NT2/D1 (cell line): ENCODE measurements at places on chromosomes 3 and 15.

DNA sequence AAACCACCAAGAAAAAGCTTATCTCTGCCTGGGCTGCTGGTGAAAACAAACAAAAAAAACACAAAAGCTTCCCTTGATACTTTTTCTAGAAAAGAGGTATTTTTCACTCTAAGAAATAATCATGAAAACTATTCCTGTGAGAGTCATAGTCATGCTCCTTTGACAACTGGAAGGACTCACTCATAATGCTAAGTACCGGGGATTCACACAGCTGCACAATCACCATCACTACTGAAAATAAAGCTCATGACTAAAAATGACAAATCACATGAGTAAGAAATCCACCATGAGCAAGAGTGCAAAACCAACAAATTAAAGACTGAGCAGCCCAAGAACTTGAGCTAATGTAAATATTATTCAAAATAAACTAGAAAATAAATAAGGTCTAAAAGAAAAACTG lies 10.6 kb upstream of the POU1F1 start:
- DNase-seq, result no peak

GRCh38 chr15:26620528-26621458 lies 152.1 kb downstream of the GABRB3 start:
- no peak for DNase-seq

GRCh38 chr3:120763601-120764000 lies 21.1 kb downstream of the GTF2E1 start:
- no peak for DNase-seq

DNA sequence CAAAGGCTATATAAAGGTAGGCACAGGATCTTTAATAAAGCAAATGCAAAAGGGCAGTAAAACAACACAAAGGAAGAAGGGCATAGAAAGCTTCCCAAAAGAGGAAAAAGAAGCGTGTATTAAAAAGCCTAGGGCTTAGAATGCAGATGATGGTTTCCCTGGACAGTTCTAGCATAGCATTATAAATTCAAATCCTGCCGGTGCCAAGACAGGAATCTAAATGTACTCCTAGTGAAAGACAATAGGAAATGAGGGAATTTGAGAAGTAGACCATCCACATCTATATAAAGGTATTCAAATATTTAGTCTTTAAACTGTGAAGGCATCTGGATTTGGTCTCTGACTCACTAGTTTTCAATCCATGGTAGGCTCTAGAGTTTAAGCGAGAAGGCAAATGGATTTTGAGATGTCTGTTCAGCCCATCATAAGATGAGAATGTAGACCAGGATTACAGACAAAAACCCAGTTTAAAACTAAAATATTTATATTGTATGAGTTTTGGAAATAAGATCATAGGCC lies 431.8 kb downstream of the TBL1XR1 start:
- no peak for DNase-seq

DNA sequence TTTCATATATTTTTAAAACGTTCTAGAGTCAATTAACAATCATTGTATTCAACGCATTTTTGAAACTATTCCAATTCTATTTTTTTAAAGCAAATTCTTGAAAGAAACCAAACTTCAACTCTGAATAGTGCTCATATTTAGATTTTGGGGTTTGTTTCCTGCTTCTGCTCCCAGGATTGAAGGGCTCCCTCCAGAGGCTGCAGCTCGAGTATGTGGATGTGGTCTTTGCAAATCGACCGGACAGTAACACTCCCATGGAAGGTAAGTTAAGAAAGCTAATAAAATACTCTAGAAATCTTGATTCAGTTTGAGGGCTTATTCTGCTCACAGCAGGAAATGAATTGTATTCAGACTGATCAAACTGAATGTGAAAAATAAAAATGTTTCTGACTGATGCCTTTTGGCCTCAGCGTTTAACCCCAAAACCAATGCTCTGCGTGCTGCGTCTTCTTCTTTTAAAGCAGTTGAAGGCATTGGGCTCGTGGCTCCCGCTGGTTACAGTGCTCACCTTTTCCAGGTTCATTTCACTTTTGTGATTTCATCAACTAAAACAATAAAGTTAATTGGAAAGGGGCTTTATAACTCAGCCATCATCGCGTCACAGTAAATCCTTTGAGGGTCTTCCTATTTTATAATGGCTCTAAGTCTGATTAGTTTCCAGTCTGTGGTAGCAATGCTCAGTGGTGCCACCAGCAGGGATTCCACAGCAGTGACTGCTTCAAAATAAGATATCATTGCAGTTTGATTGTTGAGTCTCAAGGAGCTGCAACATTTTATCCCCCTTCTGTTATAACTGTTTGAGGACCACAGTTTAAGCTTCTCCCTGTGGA lies 80.1 kb downstream of the SSR3 start:
- no peak for DNase-seq

GRCh38 chr3:126835472-126836219 lies 131.6 kb downstream of the CHCHD6 start:
- no peak for DNase-seq

- no peak for DNase-seq
Observed at GRCh38 chr3:150594150-150594549, 9.0 kb upstream of the SELENOT start.

- DNase-seq, result no peak
Observed at GRCh38 chr15:57228395-57228794, 147.9 kb upstream of the CGNL1 start.

GRCh38 chr3:158430448-158430847 lies 140.5 kb upstream of the MLF1 start:
- no peak for DNase-seq

DNA sequence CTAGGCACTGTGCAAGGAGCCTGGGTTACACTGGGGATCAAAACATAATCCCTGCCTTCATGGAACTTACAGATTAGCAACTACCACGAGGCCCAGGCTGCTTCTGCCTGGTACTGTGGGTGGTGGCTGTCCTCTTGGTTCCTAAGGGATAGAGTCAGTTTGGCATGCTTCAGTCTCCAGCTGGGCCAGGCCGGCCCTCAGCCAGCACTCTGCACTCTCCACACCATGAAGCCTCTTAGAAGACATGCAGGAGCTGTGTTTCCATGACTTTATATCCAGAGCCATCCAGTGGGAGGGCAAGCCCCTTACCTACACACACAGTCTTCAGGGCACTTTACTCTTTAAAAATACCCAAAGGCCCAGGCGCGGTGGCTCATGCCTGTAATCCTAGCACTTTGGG lies 54.4 kb downstream of the ATP1B3 start:
- DNase-seq, result no peak

DNA sequence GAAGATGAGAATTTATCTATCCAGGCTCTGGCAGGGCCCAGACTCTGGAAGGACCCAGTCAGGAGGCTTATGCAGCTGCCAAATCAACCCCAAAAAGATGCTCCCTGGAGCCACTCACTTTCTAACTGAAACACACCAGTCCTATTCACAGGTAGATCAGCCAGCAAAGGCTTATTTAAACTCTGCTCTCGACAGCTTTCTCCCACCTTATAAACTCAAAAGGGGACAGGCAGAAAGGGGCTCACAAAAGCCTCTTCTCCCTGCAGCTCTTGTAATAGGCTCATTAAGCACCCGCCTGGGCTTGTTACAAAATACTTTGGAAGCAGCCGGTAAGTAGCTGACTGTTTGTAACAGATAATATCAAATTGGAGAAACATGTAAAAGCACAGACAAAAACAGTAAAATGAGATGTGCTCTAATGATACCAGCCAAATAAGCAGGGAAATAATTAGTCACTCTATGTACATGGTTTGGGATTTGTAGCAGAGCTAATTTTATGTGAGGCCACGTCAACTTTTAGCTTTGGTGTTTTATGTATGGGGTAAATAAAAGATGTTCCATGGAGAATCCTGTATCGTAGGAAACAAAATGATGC lies 213.8 kb downstream of the NR2F2 start:
- no peak for DNase-seq

DNA sequence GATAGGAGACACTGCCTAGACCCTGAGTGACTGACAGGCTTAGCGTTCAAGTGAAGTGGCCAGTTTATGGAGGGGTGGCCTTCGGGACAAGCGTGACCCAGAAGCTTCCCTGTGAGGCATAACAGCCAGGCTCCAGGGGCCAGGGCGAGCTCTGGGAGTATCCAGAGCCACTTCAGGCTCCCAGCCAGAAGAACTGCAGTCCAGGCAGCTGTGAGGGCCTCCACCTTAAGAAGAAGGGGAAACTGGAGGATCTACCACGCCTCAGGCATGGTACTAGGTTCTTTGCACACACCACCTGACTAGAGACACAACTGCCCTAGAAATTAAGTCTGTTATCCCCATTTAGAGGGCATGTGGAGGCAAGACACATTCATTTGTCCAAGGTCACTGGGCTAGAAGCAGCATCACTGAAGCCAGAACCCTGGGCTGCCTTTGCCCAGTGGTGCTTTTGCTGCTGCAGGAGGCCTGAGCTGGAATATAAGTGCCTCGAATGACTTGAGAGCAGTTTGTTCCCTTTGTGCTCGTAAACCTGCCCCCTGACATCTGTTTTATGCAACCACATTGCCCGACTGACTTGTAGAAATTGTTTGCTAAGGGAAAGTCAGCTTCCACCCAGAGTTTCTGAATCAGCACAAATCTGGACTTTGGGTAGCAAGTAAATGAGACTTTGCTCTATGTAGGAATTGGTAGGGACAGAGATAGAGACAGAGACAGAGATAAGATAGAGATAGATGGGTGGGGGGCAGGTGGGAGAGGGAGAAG lies 23.3 kb downstream of the RASGRF1 start:
- no peak for DNase-seq

DNA sequence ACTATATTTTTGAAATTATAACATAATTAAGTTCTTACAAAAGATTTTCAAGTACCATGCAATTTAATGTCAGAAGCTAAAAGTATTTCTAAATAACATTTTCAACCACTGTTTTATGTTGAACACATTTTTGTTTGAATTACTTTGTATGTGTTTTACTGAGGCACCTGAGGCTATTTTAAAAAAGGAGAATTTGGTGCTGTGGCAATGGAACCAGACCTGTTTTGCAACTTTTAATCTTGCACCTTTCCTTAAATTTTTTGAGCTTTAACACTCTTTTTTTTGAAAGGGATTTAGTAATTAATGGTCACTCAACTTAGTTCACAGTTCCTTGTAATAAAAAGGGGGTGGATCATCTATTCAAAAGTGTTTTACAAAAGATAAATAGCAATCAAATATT lies 561.6 kb downstream of the ZBBX start:
- DNase-seq, result no peak

GRCh38 chr3:104816008-104816407 lies 550.7 kb upstream of the ALCAM start:
- no peak for DNase-seq

GRCh38 chr15:52082197-52083036 lies 30.2 kb downstream of the BCL2L10 start:
- no peak for DNase-seq

DNA sequence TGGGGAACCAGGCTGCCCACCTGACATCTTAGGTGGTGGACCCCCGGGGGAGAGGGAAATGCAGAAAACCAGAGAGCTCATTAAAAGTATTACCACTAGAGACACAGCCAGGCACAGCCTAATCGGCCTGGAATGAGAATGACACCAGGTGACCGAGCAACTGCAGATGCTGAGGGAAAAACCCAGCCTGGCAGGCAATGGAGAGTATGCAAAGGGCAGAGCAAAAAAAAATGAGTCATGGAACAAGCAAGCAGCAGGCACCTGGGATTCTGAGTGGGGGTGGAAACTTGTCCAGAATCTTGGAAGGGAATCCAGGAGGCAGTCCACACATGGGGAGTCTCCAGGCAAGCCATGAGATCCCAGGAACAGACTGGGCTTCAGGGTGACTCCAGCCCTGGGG lies 183.7 kb upstream of the LRRN1 start:
- DNase-seq, result no peak

GRCh38 chr3:111071257-111072030 lies at the start of gene NECTIN3:
Gene NECTIN3 (plus strand): TSS chr3:111071816. CDS start chr3:111072018, 202 bp downstream.
- peak; percentile 80 for DNase-seq

GRCh38 chr3:142000325-142000870 lies 124.0 kb downstream of the ATP1B3 start:
- DNase-seq, result no peak

GRCh38 chr15:77871852-77872371 lies 205.6 kb downstream of the TBC1D2B start:
- DNase-seq, result no peak
